ENCODE measurements at places on chromosomes 7 and 10.

GRCh38 chr7:1853986-1854865 is 184.1 kb downstream of the ELFN1 start:
- DNase-seq: peak; percentile 22

DNA sequence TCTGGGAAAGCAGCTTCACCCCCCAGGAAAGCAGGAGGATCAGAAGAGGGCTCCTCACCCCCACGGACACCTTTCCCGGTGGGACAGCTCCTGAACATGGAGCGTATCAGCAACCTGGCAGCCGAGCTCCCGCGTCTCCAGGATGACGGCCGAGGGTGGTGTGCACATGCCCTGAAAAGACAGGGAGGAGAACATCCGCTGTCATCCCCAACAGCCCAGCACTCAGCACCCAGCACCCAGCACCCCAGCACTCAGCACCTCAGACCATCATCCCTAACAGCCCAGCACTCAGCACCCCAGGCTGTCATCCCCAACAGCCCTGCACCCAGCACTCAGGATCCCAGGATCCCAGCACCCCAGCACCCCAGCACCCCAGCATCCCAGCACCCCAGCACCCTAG is 3.9 kb upstream of the CFAP46 start:
- DNase-seq: no peak

DNA sequence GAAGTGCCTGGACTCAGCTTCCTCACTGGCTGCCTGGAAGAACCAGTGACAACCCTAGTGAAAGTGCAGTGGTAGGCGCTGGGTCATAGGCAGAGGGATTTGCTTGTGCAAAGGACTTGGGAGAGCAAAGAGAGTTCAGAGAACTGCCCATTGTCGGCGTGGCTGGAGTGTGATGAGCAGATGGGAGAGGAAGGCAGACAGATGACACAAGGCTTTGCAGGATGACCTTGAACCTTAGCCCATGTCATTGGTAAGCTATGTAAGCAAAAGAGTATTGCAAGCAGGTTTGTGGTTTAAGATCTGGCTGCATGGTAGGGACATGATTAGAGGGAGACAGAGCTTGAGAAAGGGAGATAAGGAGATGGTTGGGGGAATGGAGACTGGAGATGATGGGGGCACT is 35.3 kb upstream of the NOBOX start:
- DNase-seq: no peak

DNA sequence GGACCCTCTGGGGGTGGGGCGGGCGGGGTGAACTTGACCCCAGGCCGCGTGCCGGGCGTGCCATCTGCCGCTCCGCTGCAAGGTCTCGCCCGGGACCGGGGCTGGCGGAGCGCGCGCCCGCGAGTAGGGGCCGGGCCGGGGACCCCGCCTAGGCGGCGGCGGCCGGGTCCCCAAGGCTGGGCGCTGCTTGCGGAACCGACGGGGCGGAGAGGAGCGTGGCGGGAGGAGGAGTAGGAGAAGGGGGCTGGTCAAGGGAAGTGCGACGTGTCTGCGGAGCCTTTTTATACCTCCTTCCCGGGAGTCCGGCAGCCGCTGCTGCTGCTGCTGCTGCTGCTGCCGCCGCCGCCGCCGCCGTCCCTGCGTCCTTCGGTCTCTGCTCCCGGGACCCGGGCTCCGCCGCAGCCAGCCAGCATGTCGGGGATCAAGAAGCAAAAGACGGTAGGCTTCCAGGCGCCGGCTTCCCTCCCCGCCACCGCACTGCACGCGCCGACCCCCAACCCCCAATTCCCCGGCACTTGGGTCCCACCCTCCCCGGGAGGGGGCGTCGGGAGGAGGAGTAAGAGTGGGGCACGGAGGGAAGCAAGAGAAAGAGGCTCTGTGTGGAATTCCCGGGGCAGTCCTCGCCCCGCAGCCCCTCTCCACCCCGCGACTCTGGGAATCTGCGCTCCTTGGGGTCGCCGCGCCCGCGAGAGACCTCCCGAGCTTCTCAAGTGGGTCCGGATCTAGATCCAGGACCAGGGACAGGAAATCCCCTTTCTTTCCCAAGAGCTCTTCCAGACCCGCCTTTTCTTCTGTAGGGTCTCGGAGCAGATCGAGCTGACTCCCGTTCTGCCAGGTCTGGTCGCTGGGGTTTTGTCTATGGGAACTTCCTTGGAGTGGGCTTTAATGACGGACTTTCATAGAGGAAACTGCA is at the start of gene PAPSS2:
Gene PAPSS2 (plus strand): TSS at position 308 of the 913 bp plus-strand sequence. CDS start 104 bp downstream, at position 412.
- DNase-seq: peak; percentile 69

DNA sequence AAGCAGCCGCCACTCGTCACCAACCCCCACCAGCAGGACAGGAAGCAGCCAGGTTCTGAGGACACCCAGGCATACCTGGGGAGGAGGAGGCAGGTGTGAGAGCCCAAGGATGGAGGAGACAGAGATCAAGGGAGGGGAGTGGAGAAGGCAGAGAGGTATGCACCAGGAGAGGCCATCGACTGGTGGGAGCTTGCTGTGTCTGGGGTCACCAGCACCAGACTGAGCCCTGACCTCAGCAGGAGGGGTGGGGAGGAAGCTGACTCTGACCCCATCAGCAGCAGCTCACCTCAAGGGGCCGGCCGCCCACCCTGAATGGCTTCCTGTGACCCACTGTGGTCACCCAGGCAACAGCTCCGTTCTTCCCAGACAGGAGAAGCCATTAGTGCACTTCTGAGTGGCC is 7.8 kb downstream of the VIPR2 start:
- DNase-seq: no peak

- DNase-seq: no peak
Measured at GRCh38 chr7:154569916-154570315, 433.0 kb downstream of the PAXIP1 start.

DNA sequence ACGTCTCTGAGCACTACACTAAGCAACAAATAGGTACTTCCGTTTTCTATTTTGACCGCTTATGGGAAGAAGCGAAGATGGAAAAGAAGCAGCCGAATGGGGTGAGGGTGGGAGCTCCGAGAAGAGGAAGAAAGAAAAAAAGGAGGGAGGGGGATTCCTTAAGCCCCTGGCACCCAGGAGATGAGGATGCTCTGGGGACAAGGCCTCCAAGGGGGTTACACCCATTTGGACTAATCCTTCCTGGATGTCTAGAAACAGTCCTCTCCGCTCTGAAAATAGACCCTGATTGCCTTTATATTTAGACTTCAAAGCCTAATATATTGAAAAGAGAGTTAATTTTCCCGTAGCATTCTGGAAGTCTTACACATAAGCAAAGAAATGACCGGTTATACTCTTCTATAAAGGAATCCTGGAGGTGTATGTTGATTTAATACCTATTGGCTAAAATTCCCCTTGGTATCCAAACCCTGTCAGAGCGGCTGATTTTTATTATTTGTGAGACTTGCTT is 676 bp upstream of the HTR7 start:
- no peak for DNase-seq

DNA sequence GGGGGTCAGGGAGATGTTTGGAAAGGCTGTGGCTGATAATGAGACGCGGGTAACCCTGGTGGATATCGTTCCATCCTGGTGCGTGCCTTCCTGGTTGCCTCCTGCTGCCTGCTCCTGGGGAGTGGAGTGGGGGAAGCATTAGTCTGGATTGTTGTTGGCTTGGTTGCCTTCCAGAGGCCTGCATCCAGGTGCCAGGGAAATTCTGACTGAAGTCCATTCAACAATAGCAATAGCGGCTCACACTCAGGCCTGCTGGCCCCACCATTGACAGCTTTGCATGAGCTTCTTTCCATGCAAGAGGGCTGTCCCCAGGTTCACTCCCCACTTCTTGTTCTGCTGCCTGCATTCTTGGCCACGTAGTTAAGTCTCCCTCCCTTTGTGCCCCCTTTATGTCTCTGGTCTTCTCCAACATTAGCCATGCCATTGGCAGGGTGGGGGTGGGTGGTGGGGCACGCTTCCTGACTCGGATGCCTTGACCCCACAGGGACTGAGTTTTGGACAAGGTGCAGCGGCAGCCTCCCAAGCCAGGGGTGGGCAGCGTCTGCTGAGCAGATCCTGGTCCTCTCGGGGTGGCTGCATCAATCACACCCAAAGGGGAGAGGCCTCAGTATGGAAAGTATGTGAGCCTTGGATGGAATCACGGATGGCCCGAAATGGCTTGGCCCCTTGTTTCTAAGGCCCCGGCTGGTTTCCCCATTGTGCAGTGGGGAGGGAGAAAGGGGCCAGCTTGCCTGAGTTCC is 150.2 kb downstream of the GRK5 start:
- no peak for DNase-seq

DNA sequence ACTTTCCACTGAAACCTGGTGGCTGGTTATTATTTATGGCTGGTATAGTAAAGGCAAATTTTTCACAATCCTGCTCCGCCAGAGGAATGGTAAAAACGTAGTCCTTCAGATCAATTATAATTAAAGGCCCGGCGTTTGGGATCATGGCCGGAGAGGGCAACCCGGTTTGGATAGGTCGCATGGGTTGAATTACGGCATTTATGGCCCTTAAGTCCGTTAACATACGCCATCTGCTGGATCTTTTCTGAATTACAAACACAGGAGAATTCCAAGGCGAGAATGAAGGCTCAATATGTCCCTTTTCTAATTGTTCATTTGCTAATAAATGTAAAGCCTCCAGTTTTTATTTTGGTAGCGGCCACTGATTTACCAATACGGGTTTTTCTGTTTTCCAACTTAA is 11.3 kb upstream of the TAS2R3 start:
- no peak for DNase-seq

GRCh38 chr10:58239561-58240169 is 28.0 kb downstream of the IPMK start:
- no peak for DNase-seq

DNA sequence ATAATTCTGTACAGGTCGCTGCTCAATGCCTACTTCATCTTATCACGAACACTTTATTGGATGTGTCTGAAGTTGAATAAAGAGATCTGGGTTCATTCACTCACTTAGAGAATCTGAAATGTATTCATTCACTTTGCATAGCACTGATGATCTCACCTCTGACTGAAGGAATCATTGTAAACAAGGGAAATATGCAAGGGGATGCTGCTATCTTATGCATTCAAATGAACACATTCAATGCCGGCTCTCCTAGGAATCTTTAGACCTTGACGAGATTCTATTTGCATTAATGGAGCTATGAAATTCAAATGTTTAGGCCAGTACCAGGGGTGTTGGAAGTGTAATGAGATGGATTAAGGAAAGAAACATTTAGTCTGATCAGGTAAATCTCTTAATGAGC is 200.6 kb upstream of the COBL start:
- no peak for DNase-seq

DNA sequence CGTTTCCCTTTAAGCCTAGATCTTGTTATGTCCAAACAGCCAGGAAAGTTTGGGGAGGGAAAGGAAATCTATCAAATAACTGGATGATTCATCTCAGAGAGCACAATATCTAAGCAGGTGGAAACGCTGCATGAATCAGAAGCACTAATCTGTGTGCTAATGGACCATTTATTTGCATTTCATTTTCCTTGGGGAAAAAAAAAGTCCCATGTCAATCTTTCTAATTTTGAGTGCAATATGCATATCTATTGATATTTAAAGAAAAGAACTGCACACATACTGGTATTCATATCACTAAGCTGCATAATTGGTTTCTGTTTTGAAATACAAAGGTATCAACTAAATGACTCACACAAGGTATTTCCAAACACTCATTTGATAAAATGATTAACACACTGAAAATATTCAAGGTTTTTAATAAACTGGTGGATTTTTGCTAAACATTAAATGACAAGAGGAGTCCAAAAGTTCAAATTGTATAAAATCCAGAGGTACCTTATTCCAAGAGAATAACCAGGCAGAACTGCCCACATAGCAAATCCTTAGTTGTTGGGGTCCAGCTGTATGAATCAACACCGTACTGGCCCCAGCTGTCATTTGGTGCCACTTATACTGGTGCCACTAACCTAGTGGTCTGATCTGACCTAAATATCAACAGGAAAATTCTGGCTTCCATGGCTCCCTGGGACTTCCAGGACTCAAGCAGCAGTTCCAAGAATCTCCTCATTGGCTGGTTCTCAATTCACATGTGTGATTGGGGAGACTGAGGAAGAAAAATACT is 122.2 kb upstream of the SP4 start:
- no peak for DNase-seq

GRCh38 chr7:91771394-91771793 is 109.1 kb downstream of the MTERF1 start:
- DNase-seq: no peak

DNA sequence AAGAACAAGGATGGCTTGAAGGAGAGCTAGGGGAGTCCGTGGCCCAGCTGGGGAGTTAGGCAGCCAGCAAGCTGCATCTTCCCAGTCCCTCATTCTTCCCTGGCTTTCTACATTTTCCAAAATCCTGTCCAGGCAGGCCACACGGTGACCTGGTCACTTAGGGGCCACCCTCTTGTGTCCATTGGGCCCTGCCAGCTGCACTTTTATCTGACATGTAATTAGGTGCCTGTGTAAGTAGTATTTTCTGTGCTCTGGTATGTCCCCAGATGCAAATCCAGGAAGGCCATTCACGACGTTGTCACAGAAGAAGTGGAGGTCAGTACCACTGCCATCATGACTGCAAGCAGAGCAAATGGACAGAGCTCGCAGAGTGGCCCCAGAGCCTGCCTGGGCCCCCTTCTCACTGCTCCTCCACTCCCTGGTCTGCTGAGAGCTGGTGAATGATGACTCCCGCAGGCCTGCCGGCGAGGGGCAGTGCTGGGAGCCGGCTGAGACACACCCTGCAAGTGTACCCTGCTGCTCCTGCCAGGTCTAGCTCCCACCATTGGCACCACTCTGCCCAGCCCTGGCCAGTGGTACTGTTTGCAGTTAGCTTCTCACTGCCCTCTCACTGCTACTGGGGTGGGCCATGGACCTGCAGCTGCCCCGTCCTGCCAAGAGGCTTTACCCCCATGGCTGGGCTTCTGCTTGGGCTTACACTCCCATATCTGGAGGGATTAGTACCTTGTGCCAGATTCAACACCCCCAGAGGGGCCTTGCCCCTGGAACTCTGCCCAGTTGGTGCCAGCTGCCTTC is 98.2 kb downstream of the GLRX3 start:
- no peak for DNase-seq

- no peak for DNase-seq
Measured at GRCh38 chr7:33452805-33453502, 323.6 kb downstream of the BBS9 start.

- DNase-seq: no peak
Measured at GRCh38 chr7:39260279-39260844, 282.7 kb downstream of the POU6F2 start.

- DNase-seq: no peak
Measured at GRCh38 chr7:85423209-85423895, 236.5 kb upstream of the SEMA3D start.

- no peak for DNase-seq
Measured at GRCh38 chr10:114024876-114025610, 18.6 kb upstream of the ADRB1 start.

- no peak for DNase-seq
Measured at GRCh38 chr7:20083781-20084180, 133.4 kb downstream of the MACC1 start.

DNA sequence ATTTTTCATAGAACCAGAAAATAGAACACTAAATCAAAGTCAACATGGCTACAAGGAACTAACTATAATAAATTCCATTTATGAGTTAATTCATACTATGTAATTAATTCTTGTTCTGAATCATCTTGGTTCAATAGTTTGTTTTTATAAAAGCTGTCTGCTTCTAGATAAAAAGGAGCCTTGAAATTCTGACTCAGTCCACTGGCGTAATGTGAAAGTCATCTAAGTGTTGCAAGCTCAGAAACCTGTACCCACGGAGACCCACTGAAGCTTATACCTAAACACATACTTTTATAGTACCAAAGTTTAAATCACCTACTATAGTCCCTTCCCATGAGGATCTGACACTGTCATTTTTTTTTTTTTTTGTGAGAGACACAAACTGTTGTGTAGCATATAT is 489.4 kb downstream of the SEMA3D start:
- no peak for DNase-seq

- DNase-seq: no peak
Measured at GRCh38 chr7:18361756-18362155, 133.8 kb upstream of the HDAC9 start.

- no peak for DNase-seq
Measured at GRCh38 chr10:95253686-95254085, 37.1 kb downstream of the PDLIM1 start.

All from glutamatergic neuron (in vitro differentiated cells).